ENCODE measurements at places on chromosomes 1 and 21.

GRCh38 chr1:167898578-167899222, 15.2 kb downstream of the ADCY10 start:
- DNase-seq: no peak

DNA sequence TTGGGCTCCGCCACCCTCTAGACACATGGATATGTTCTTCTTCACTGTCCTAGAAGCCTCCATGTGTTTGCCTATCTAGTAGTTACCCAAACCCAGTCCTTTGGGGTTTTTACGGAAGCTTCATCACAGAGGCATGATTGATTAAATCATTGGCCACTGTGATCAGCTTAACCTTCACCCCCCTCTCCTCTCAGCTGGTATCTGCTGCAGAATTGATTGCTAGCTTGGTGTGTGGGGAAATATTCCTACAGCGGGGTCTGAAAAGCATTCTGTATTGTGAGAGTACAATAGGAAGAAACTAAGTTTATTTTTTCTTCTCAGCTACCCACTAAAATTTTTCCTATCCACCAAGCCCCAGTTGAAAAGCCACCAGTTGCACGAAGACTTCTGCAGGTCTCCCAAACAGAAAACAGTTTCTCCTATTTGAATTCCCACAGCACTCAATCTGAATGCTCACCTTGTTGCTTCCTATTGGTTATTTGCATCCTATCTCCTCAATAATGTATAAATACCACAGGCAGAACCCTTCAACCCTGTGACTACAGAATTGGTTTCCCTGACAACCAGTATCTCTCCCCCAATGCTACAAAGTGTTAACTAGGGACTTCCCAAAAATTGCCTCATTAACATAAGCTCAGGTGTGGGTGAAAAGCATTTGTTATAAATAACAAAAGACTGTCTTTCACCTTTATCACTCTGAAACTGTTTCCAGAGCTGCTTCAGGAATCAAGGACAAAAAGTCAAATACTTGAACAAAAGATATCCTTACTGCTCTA, 9.3 kb upstream of the VANGL1 start:
- DNase-seq: no peak

- no peak for DNase-seq
These were observed 79.5 kb upstream of the CSF3R start for GRCh38 chr1:36562181-36562685.

GRCh38 chr1:236426215-236426614, 32.1 kb downstream of the EDARADD start:
- no peak for DNase-seq

- DNase-seq: no peak
These were observed 25.3 kb downstream of the CHI3L2 start for GRCh38 chr1:111252786-111253185.

GRCh38 chr1:235990330-235990795, 74.5 kb downstream of the NID1 start:
- no peak for DNase-seq

- no peak for DNase-seq
These were observed 19.9 kb upstream of the PTPN14 start for GRCh38 chr1:214571281-214571680.

- no peak for DNase-seq
These were observed 152.0 kb downstream of the MATN1 start for GRCh38 chr1:30571380-30571779.

DNA sequence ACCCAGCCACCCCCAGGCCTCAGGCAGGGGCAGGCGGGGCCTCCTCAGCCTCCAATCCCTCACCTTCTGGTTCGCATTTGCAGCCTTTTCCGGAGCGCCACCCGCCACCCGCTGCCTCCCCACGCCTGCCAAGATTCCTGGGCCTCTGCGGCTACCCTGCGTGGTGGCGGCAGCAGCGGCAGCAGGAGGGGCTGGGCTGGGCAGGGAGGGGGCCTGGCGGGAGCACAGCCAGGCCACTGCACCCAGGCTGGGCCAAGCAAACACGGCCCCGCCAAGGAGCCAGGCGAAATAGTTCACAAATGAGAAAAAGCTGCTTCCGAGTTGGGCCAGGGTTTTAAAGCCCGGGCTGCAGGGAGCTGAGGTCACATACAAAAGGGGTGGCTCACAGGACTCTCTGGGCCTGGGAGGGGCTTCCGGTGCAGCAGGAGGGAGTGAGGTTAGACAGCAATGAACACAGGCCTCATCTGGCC, 9.8 kb downstream of the COL8A2 start:
- no peak for DNase-seq

Data from GM20000 (cell line).